ENCODE measurements at places on chromosomes 7 and 10.

- no peak for DNase-seq
Measured at GRCh38 chr7:6175645-6176044, 96.8 kb downstream of the CYTH3 start.

GRCh38 chr10:5428133-5428532 lies 15.8 kb downstream of the NET1 start:
- no peak for DNase-seq

DNA sequence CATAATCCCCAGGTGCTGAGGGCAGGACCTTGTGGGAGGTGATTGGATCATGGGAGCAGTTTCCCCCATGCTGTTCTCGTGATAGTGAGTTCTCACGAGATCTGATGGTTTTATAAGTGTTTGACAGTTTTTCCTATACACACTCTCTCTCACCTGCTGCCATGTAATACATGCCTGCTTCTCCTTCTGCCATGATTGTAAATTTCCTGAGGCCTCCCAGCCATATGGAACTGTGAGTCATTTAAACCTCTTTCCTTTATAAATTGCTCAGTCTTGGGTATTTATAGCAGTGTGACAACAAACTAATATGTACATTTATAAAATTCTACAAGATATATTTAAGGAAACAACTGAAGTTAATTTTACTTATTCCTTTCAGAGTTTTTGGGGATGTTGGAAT lies 170.8 kb upstream of the BET1 start:
- DNase-seq, result no peak

DNA sequence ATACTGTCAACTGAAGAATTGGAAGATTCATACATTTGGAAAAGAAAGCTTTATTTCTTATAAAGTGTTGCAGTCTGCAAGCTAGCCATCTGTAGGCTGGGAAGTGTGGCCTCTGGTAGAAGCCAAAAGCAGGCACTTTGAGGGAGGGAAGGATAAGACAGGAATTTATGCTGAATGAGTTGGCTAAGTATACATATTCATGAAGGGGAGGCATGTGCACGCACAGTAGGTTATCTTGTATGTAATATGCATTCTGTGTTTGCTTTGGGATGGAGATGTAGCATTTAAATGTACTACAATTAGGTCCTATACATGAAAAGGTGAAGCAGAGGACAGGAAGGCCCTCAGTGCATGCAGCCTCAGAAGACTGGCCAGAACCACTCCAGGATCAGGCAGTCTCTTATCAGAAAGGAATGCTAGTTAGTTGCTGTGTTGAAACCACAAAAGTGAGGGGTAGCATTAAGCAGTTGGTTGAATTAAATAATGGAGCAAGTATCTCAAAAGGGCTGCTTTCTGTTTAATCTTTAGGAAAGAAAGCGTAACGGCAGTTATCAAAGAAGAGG lies 40.9 kb downstream of the MYO3A start:
- DNase-seq, result no peak

DNA sequence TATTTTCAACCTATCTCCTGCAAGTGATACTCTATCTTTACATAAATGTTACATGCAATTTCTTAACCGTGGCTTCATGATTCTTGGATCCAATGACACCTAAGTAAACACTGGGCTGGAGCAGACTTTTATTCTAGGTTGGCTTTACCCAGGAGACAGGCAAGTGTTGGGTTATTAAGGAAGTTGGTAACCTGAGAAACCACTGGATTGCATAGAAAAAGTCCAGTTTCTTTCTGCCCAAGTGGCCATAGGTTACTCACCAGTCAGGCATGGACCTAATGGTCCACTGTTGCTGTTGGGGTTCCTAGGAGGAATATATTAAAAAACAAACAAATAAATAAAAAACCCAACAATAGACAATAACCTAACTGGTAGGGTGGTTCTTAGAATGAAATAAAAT lies 112.8 kb downstream of the SEMA3D start:
- DNase-seq, result no peak

DNA sequence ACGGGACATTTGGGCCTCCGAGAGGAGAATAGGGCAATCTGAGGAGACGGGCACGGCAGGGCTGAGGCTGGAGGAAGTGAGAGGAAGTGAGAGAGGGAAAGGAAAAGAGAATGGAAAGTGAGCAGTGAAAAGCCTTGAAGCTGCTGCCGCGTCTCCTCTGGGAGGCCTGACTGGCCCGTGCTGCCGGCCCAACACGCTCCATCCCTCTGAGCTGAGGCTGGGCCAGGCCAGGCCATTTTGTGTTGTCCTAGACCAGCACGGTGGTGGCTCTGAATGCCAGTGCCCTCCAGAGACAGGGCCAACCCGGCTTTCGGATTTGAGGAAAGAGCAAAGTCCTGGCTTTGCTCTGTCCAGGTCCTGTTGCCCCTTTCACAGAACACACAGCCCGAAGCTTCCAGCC lies 361.1 kb upstream of the SHH start:
- no peak for DNase-seq

DNA sequence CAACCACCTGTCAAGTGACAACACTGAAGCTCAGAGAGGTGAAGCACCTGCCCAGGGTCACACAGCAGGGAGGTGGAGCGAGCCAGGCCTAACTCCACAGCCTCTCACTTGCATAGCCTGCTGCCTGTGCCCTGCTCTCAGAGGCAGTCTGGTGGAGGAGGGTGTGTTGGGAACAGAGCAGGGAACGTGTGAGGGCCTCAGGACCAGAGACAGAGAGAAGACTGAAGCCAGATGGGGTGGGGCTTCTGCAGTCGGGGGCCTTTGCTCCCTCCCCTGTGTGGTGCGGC lies 114.0 kb downstream of the PTPN20 start:
- no peak for DNase-seq

GRCh38 chr10:130766071-130766470 lies 545.5 kb downstream of the TCERG1L start:
- no peak for DNase-seq

- no peak for DNase-seq
Measured at GRCh38 chr10:18571076-18571475, 80.3 kb downstream of the NSUN6 start.

DNA sequence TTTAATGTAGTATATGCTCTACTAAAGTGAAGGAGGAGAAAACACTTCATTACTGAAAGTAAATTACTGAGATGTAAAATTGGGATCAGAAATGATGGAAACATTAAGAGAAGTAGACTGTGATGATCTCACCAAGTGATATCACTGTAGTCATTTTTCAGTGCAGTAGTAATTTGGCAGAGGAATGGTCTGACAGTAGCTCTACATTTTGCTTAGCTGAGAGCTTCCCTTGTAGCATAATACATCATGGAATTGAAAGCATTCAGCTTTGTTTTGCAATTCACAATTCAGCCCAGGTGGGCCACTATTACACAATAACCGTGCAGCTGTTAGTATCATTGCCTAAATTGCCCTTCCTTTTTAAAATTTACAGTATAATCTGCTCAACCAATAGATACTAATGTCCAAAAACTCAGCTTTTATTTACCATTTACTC lies 19.4 kb upstream of the CABCOCO1 start:
- DNase-seq, result no peak

DNA sequence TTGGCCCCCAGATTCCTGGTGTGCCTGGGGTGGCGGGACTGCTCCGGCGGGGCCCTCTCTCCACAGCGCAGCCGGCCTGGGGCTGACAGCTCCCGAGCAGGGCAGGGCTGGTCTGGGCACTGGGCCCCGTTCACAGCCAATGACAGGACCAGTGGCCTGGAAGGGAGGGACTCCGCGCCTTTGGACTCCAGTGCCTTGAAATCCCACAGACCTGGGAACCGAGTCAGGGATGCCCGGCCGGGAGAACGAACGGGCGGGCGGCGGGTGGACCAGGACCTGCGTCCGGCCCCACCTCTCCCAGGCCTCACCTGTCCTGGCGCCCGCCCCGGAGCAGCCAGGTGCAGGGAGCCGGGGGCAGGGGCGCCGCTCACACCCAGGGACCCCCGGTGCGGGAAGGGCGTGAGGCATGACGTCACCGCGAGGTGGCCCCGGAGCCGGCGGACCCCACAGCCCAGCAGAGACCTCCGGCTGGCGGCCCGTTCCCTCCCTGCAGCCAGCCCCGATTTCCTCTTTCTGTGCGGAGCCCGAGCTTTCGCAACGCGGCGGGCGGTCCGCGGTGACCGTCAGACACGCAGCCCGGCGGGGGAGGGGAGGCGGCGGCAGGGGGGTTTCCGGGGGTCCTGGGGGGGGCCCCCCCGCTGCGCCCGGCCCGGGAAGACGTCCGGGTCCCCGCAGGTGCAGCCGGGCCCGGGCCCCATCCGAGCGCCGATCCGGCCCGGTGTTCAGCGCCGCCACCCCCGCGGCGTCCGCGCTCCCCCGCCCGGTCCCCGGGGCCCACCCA lies 743 bp downstream of the ADAP1 start:
- peak; percentile 67 for DNase-seq

- no peak for DNase-seq
Measured at GRCh38 chr7:23222439-23223030, 24.0 kb upstream of the GPNMB start.

All from SK-N-DZ (cell line).